ENCODE measurements at places on chromosomes 4 and X.

- no peak for DNase-seq
Measured at GRCh38 chr4:140186651-140187315, 32.8 kb upstream of the MAML3 start.

GRCh38 chrX:38275615-38276014, 51.7 kb downstream of the RPGR start:
- DNase-seq: no peak

DNA sequence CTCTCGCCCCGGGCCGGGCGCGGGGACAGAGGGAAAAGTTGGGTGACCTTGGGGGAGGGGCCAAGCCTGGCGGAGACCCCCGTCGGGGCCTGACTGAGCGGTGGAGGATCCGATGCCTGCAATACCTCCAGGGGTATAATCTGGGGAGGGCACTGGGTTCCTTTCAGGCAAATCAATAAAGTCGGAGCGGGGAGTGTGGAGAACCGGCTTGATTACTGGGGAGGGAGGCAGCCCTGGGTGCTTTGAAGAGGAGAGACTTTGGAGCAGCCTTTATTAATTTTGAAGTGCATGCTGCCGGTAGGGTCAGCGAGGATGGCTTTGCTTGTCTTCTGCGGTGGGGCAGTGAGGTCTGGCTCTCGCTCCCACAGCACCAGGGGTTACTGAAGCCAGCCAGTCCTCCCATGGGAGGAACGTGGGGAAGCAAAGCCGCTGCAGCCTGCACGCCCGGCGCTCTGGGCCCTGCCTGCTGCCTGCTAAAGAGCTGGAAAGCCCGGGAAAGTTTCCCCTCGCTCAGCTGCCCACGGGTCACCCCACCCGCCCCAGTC, 403 bp upstream of the LGI2 start:
- DNase-seq: no peak

DNA sequence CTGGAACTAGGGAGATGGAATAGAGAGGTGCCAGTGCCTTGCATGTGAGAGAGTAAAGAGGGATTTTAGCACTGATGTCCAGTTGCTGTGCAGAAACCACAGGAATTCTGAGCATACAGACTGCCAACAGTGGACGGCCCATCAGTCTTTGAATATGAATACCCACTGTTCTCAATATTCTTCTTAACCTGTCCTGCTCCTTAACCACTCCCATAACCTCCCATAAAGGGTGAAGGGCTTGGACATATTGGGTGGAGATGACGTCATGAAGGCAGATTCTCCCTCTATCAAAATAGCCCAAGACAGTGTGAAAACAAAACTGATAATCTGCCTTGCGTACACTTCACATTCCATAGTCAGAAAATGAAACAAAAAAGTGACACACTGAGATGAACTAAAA, 1313.7 kb upstream of the PABPC4L start:
- DNase-seq: no peak

GRCh38 chr4:15809058-15809457, 30.9 kb downstream of the CD38 start:
- no peak for DNase-seq

All from stimulated activated CD8-positive, alpha-beta memory T cell treated with anti-CD3 and anti-CD28 coated beads, Interleukin-12 subunit alpha, Interleukin-12 subunit beta, amount 100 ng/mL, for 1 hour (primary cell).